Activated CD4-positive, alpha-beta T cell treated with anti-CD3 and anti-CD28 coated beads, Interleukin-2, amount 10 ng/mL, durations not matched to agents 24 days and 14 days (primary cell): ENCODE measurements at places on chromosomes 12 and 14. TPM values are rescaled to one million over a fixed set of nuclear protein-coding genes. Genes with fewer than 3 reads are reported as not detected.

Gene SDR9C7
- not detected in 2 replicates for total RNA-seq

Gene STXBP6
- not detected in 2 replicates for total RNA-seq

Gene VCPKMT
- total RNA-seq: 13.9 and 14.3 TPM in 2 replicates

Gene IFNG
- total RNA-seq: 279 and 285 TPM in 2 replicates

Gene VSX2
- not detected in 2 replicates for total RNA-seq

Gene NOVA1
- total RNA-seq: 0.30 TPM in 1 of 2 replicates, not detected in the other

Gene TC2N
- total RNA-seq: 18.6 and 19.3 TPM in 2 replicates

Gene LRP1-AS
- not detected in 2 replicates for total RNA-seq

Gene PTPRQ
- total RNA-seq: not detected in 2 replicates

Gene INSM2
- not detected in 2 replicates for total RNA-seq

Gene C12orf60
- total RNA-seq: 2.2 and 3.0 TPM in 2 replicates

Gene CLEC9A
- total RNA-seq: not detected in 2 replicates

Gene ERBB3
- 0.14 and 0.57 TPM in 2 replicates for total RNA-seq

Gene SMIM41
- 0.19 TPM in 1 of 2 replicates, not detected in the other for total RNA-seq

Gene TAS2R30
- 3.1 and 4.4 TPM in 2 replicates for total RNA-seq

Gene SYCP3
- total RNA-seq: 0.44 and 0.50 TPM in 2 replicates

Gene ASB8
- 30.0 and 35.8 TPM in 2 replicates for total RNA-seq

Gene EPYC
- total RNA-seq: not detected in 2 replicates

Gene KCNC2
- not detected in 2 replicates for total RNA-seq

Gene LTBR
- total RNA-seq: 1.7 and 2.1 TPM in 2 replicates

Gene GUCY2C
- total RNA-seq: not detected in 2 replicates

Gene BCL7A
- total RNA-seq: 9.3 and 10.7 TPM in 2 replicates

Gene PPFIA2
- total RNA-seq: not detected in 2 replicates

Gene SLCO1B3
- not detected in 2 replicates for total RNA-seq

Gene COX8C
- total RNA-seq: not detected in 2 replicates

Gene LRTM2
- 0.05 and 0.16 TPM in 2 replicates for total RNA-seq

Gene SLC6A13
- not detected in 2 replicates for total RNA-seq

Gene CLEC2A
- total RNA-seq: not detected in 2 replicates

Gene CFAP73
- total RNA-seq: not detected in 2 replicates

Gene OTOGL
- not detected in 2 replicates for total RNA-seq

Gene CMA1
- not detected in 2 replicates for total RNA-seq

Gene IL22
- 2.4 and 3.1 TPM in 2 replicates for total RNA-seq

Gene FAIM2
- total RNA-seq: 0.30 and 0.54 TPM in 2 replicates

Gene ANG
- total RNA-seq: not detected in 2 replicates

Gene NDUFA12
- 111 and 116 TPM in 2 replicates for total RNA-seq

Gene ALDH2
- total RNA-seq: 0.09 and 0.21 TPM in 2 replicates

Gene CLEC1B
- not detected in 2 replicates for total RNA-seq

Gene CIPC
- 12.7 and 14.0 TPM in 2 replicates for total RNA-seq

Gene CFAP54
- total RNA-seq: 0.09 TPM in 2 replicates

Gene MARCHF9
- total RNA-seq: 21.6 and 22.7 TPM in 2 replicates

Gene SPTB
- not detected in 2 replicates for total RNA-seq

Gene CIROP
- not detected in 2 replicates for total RNA-seq

Gene GRIP1
- total RNA-seq: 0.26 and 0.40 TPM in 2 replicates

Gene ETFBKMT
- 0.52 and 0.84 TPM in 2 replicates for total RNA-seq

Gene KLRB1
- total RNA-seq: 0.14 TPM in 1 of 2 replicates, not detected in the other

Gene KCNH5
- not detected in 2 replicates for total RNA-seq
